ENCODE measurements at places on chromosomes 5 and 9. TPM values are rescaled to one million over a fixed set of nuclear protein-coding genes. Genes with fewer than 3 reads are reported as not detected.
A peak's percentile ranks its signal among the peaks of the same experiment; 100 is the strongest.

GRCh38 chr5:120624021-120624563, 160.0 kb downstream of the PRR16 start:
- no peak for DNase-seq

GRCh38 chr5:149422366-149423048, 43.4 kb upstream of the IL17B start:
- peak; percentile 80 for DNase-seq

DNA sequence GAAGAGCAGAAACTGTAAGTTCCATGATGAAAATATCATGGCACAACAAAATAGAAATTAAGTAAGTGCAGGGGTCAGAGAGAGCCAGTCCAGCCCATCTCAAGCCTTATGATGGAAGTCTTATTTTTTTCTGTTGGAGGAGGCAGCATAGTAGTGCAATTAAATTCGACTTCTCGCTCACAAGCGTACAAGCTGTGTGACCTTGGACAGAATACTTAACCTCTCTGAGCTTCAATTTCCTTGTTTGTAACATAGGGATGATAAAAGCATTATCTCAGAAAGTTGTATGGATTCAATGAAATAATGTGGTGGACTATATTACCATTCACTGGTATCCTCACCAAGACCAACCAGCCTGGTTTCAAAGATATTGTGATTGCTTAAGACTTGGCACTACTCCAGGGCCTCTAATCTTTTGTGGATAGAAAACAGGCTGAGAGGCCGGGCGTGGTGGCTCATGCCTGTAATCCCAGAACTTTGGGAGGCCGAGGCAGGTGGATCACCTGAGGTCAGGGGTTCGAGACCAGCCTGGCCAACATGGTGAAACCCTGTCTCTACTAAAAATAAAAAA, 26.8 kb upstream of the MVB12B start:
- no peak for DNase-seq

- DNase-seq: no peak
These were observed 35.3 kb downstream of the ERBIN start for GRCh38 chr5:65961633-65962032.

- no peak for DNase-seq
These were observed 9.6 kb downstream of the HMCN2 start for GRCh38 chr9:130275156-130275555.

GRCh38 chr9:135978642-135979546, 17.7 kb upstream of the UBAC1 start:
- DNase-seq: no peak

GRCh38 chr5:108122702-108123101, 259.2 kb downstream of the FBXL17 start:
- DNase-seq: no peak

GRCh38 chr5:163809473-163809872, 304.1 kb downstream of the MAT2B start:
- DNase-seq: no peak

- DNase-seq: no peak
These were observed 39.8 kb downstream of the FOXI1 start for GRCh38 chr5:170145462-170145861.

- DNase-seq: no peak
These were observed 240.1 kb downstream of the DNAH5 start for GRCh38 chr5:13704396-13704795.

DNA sequence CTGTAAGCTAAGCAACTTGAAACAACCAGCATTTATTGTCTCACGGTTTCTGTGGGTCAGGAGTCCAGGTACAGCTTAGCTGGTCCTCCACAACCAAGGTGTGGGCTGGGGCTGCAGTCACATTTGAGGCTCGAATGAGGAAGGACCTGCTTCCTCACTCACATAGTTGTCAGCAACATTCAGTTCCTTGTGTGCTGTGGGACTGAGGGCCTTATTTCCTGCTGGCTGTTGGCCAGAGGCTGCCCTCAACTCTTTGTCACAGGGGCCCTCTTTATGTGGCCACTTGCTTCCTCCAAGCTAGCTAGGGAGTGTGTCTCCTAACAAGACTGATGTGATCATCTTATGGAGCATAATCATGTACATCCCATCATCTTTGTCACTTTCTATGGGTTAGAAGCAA, 29.2 kb upstream of the SEMA4D start:
- no peak for DNase-seq

DNA sequence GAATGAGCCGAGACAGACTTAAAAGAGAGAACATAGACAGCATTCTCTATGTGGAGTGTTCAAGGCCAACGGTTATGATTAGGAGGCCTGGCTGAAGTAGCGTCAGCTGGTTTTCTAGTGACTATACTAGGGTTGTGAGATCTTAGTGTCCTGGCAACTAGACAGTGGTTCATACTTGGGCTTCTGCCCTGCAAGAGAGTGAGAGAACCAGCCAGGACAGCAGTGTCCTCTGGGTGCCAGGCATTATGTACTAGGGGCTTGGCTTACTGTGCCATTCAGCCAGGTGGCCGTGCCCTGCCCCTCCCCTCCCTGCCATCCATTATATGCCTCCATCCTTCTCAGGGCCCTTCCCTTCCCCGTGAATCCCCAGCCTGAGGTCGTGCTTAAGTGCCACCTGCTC, 56.8 kb downstream of the TRIO start:
- DNase-seq: no peak

- no peak for DNase-seq
These were observed 10.1 kb downstream of the BRD9 start for GRCh38 chr5:882253-883183.

GRCh38 chr5:145846081-145846480, 10.9 kb upstream of the PRELID2 start:
- DNase-seq: no peak

GRCh38 chr9:83636813-83637212, 13.9 kb downstream of the IDNK start:
- DNase-seq: no peak

GRCh38 chr5:5144441-5144840, 4.3 kb downstream of the ADAMTS16 start:
- no peak for DNase-seq

DNA sequence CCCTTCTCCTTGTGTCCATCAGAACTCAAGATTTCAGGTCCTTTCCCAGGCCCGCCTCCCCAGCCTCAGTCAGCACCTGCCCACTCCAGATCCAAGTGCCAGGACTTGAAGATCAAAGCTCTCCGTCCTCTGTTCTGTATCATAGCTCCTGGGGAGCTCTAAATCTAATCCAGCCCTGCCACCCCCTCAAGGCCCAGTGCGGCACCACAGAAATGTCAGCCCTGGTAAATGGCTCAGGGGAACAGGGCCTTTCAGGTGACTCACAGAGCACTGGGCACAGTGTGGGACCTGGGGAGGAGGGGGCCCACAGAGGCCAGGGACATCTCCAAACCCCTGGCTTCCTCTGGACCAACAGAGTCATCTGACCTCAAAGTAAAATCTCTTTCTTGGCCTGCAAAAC, 6.0 kb downstream of the CSF2 start:
- DNase-seq: no peak

DNA sequence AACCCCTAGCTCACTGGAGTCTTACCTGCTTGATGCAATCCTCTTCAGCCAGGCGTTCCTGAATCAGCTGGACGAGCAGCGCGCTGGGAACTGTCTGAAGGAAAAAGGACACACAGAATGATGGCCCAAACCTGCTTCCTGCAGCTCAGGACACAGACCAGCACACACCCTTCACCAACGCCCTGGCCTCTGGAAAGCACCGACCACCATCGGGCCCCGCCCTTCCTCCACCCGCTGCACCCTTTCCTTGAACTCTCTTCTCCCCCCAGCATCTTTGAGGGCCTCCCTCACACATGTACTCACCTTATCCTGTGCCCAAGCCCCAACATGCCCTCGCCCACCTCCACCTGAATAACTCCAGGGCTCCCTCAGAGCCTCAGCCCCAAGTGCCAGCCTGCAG, 23.3 kb downstream of the AK8 start:
- DNase-seq: no peak

GRCh38 chr9:78595200-78595945, 298.4 kb downstream of the PSAT1 start:
- no peak for DNase-seq

GRCh38 chr9:23941051-23941450, 115.0 kb upstream of the ELAVL2 start:
- DNase-seq: no peak

DNA sequence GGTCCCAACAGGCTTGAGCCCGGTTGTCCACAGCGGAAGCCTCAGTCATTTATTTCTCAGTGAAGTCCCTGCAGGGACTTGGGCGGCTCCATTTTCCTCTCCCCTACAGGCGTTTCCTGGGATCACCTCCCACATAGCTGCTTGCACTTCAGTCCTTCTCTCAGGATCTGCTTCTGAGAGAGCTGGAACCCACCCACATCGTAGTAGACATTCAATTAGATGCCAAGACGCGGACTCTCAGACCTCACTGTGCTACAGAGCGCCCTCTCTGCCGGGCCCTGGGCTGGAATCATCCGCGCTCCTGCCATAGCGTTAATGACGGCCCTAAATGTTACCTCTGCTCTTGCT, 54.0 kb upstream of the ROR2 start:
- no peak for DNase-seq

GRCh38 chr9:133037775-133038515, 7.1 kb downstream of the GTF3C5 start:
- no peak for DNase-seq

DNA sequence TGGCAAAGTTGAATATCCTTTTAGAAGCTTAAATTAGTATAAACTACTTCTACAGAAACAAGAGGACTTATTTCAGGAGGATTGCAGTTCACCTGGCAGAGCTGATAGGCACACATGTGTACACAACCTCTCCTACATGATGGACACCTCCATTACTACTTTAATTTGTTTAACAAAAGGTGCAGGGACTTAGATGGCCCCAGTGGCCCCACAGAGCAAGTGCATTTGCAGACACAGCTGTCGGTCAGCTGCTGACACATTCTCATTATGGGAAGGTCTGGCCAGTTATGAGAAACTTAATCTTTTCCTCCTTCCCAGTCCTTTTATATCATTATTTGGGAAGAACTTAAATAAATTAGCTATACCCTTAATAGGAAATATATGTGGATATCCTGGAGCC, 28.3 kb downstream of the TDRD7 start:
- no peak for DNase-seq

- peak; percentile 66 for DNase-seq
These were observed 62.8 kb downstream of the IPPK start for GRCh38 chr9:92607088-92607487.

DNA sequence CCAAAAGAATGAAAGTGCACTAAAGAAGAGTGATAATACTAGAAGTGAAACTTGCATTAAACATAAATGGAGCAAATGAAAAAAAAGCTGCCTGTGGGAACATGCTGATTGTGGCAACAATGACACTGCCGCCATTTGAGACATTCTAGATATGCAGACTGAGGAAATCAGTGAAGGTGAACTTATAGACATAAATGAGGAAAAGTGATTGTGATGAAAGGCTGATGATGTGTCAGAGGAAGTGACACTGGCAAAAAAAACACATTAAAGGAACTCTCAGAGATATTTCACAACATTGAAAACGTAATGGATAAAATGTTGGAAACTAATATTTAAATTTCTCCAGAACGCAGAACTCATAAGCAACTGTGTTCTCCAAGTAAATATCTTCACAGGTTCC, 1.2 kb downstream of the ERCC8 start:
- DNase-seq: no peak

- peak; percentile 34 for DNase-seq
These were observed 822 bp downstream of the RASEF start for GRCh38 chr9:83061990-83062650.

- DNase-seq: no peak
These were observed 58.0 kb downstream of the DAP start for GRCh38 chr5:10702911-10703491.

- DNase-seq: no peak
These were observed 16.1 kb upstream of the CRB2 start for GRCh38 chr9:123339666-123340510.

GRCh38 chr5:170756691-170757090, 26.8 kb upstream of the GABRP start:
- DNase-seq: no peak

RMRP gene
- not detected for polyA plus RNA-seq

FOXD4 gene
- 1.5 TPM for polyA plus RNA-seq

TGFBI gene
- 155 TPM for polyA plus RNA-seq

SPINK6 gene
- not detected for polyA plus RNA-seq

CCL27 gene
- 0.17 TPM for polyA plus RNA-seq

CRAT gene
- polyA plus RNA-seq: 33.8 TPM

ACOT12 gene
- not detected for polyA plus RNA-seq

TBC1D2 gene
- polyA plus RNA-seq: 2.7 TPM

SHOC1 gene
- polyA plus RNA-seq: 0.15 TPM

JAK2 gene
- polyA plus RNA-seq: 11.3 TPM

TMEM174 gene
- polyA plus RNA-seq: not detected

SLC25A48 gene
- polyA plus RNA-seq: 0.36 TPM
